ENCODE measurements at places on chromosomes 6 and 20.

GRCh38 chr20:49377326-49377725 lies 99.5 kb upstream of the ZNFX1 start:
- no peak for DNase-seq

GRCh38 chr6:125831659-125832058 lies 40.9 kb downstream of the NCOA7 start:
- no peak for DNase-seq

DNA sequence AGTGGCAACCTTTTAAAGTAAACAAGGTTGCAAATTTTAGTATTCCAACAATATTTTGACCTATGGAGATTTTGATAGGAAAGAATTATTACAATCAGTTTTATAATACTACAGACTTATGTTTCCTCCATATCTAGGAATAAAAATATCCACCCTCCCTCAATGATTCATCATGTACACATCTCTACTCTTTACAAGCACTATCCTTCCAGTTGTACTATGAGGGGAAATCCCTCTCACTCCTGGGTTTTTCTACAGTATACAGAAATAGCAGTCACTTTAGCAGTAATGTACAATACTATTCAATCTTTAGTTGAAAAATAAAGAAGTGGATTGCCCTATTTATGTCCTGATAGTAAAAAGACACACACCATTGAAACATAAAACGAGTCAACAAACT lies 46.3 kb upstream of the SCML4 start:
- no peak for DNase-seq

DNA sequence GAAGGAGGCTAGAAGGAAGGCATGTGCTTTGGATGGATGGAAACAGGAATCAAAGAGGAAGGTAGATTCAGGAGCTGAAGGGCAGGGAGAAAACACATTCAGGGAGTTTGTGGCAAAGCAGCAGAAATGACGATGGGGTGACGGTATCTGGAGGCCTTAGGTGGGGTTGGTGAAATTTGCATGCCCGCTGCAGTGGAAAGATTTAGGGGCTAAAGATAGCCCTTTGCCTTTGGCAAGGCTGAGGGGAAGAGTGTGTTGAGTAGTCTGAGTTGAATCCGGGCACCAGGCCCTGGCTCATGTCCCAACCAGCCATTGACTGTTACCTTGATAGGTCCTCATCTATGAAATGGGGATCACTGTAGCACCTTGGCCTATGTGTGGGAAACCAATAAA lies 1.3 kb downstream of the GZF1 start:
- no peak for DNase-seq

- DNase-seq: no peak
Observed at GRCh38 chr6:10373642-10374359, 41.1 kb downstream of the TFAP2A start.

DNA sequence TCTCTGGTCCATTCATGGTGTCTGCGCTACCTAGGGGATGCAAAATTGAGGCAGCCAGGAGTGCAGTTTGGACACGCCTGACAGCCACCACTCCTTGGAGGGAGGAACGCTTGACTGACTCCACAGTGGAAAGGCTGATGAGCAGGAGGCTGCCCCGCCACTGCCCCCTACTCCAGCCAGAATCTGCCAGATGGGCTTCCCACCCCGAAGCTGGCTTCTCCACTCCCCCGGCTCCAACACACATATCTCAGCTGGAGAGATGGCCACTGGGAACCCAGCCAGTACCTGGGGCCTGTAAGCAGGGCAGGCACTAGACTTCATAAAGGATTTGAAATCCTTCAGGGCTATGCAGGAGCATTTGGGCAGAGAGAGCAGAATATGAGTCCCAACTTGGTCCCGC lies 51.4 kb upstream of the BLCAP start:
- DNase-seq: no peak

DNA sequence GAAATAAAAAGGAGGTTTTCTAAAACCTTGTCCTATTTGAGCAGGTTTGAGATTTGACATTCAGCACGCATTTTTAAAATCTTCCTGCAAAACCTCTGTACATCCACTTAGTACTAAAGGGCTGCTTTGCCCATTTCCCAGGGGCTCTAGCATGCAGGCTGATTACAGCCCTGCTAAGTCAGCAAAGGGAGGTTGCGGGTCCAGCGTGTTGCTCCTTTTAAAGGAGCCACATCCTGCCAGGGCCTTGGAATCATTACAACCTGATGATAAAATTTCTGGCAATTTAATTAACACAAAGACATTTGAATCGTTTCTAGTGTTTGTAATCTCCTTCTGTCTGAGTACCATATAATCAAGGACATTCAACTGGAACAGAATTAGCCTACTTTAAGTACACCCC lies 455.1 kb upstream of the CITED2 start:
- no peak for DNase-seq

- no peak for DNase-seq
Observed at GRCh38 chr6:12967686-12968085, 251.1 kb downstream of the PHACTR1 start.

DNA sequence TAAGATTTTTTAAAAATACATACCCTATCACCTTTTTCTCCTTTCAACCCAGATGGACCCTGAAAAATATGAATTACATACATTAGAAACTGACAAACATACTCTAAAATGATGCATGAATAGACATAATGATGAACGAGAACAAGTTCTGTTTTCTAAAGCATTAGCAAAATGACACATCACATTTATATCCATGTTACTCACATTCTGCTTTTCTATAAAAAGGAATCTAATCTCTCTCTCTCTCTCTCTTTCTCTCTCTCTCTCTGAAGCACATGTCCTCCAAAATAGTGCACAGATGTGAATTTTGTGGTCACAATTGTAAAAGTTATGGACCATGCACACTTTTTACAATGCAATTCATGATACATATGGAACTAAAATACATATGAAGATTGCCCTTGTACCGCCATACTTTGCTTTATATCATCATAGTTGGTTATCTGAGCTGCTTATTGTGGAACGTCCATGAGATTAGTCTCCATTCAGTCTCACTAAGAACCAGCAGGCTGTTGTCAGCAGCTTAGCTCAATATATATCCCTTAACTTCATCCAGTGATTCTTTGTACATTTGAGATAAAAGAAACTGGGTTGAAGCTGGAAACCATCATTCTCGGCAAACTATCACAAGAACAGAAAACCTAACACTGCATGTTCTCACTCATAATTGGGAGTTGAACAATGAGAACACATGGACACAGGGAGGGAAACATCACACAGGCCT lies 114.2 kb downstream of the COL12A1 start:
- no peak for DNase-seq

DNA sequence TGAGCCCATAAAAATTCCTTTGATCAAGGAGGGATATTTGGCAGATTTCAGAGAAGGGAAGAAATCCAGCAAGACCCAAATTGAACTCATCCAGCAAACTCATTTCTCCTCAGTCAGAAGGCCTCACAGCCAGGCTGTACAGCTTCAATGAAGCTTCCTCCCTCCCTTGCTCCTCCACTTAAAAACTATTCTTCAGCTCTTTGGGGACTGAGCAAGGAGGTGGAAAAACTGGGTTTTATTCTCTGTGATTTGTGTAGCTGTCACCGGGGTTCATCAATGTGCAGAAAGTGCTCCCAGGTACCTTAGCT lies 158.7 kb upstream of the ZNF184 start:
- DNase-seq: no peak

DNA sequence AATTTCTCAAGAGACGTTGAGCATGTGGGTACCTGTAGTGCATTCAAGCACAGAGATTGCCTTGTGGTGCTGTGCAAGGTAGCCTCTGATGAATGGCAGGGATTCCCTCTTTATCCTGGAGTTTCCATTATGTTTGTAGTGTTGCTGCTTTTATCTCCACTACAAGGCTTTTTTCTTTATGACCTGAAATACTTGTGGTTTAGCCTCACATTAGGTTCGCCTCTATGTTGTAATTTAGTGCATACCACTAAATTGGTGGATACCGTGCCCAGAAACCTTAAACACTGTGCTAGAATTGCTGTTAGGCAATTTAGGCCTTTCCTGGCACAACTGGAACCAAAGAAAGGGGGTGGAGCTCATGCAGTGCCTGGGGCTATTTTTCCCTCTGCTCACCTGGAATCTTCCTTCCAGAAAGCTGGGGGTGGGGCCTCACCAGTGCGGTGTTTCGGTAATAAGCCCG lies 76.8 kb downstream of the NCOA7 start:
- DNase-seq: no peak

GRCh38 chr20:24934101-24934661 lies 14.9 kb upstream of the CST7 start:
- no peak for DNase-seq

- no peak for DNase-seq
Observed at GRCh38 chr20:35920523-35920922, 33.8 kb downstream of the SCAND1 start.

DNA sequence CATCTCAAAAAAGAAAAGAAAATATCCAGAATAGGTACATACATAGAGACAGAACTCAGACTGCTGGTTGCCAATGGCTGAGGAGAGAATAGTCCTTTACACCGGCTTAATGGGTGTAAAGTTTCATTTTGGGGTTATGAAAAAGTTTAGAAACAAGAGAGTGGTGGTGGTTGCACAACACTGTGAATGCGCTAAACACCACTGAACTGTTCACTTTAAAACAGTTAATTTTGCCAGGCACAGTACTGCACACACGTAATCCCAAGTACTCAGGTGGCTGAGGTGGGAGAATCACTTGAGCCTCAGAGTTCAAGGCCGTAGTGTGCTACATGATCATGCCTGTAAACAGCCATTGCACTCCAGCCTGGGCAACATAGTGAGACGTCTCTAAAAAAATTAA lies 7.6 kb downstream of the ILRUN start:
- no peak for DNase-seq

DNA sequence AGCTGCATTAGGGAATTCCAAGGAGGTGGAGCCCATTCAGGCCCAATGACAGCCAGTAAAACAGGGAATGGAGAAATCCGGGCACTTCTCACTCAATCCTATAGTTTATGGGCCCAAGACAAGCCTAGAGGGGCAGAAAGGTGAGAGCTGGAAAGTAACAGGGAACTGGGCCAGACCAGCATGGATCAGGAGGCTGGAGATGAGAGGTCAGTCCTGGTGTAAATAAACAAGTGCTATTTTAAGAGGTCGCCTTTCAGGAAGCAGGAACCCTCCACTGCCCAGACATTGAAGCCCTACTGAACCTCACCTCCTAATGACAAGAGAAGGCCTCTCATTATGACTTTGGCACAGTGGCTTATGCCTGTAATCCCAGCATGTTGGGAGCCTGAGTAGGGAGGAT lies 57.2 kb upstream of the TGM3 start:
- no peak for DNase-seq

DNA sequence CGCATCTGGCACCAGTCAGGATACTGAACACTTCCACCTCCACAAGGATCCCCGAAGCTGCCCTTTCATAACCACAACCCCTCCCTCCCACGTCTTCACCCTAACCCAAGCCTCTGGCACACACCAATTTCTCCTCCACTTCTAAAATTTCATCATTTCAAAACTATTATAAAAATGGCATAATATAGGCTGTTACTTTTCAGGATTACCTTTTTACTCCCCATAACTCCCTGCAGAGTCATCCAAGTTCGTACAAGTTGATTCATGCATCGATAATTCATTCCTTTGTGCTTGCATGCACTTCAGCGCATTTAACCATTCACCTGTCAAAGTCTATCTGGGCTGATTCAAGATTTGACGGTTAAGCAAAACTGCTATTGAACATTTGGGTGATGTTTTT lies 30.6 kb upstream of the LY86 start:
- no peak for DNase-seq

- no peak for DNase-seq
Observed at GRCh38 chr6:120816794-120817193, 517.5 kb downstream of the TBC1D32 start.

DNA sequence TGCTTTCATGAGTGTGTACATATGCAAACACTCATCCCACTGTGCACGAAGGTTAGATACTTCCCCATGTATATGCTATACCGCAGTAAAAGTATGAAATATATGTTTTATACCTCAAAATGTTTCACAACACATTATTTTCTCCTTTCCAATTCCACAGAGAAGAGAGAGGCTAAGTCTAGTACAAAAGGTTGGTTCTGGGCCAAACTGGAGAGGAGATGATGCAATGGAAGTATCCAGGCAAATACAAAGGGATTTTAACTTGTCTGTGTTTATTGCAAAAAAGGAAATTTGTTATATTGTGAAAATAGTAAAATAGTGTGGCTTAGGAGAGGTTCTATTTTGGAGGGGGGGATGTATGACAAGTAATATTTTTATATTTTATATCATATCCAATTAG lies 112.6 kb downstream of the PLCB1 start:
- DNase-seq: no peak

- no peak for DNase-seq
Observed at GRCh38 chr6:2566048-2566447, 184.7 kb downstream of the MYLK4 start.

- DNase-seq: no peak
Observed at GRCh38 chr6:39527792-39528564, 197.2 kb downstream of the KIF6 start.

GRCh38 chr6:100617633-100618350 lies 153.1 kb upstream of the SIM1 start:
- DNase-seq: no peak

- no peak for DNase-seq
Observed at GRCh38 chr6:99739526-99739925, 132.9 kb downstream of the PRDM13 start.

DNA sequence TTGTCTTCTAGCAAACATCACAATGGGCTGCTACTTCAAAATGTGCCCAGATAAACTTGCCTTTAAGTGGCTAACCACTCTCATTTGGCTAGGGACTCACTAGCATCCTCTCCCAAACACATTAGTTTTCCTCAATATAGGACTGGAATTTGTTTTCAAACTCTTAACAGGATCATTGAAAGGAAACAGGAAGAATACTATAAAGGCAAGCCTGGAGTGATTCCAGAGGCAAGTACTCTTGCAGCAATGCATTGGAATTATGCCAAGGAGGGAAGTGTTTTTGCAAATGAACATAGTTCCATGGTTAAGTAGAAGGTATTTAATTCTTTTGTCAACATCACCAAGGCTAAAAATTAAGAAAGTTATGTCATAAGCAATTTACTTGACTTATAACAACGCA lies 12.2 kb downstream of the EPHA7 start:
- DNase-seq: no peak

DNA sequence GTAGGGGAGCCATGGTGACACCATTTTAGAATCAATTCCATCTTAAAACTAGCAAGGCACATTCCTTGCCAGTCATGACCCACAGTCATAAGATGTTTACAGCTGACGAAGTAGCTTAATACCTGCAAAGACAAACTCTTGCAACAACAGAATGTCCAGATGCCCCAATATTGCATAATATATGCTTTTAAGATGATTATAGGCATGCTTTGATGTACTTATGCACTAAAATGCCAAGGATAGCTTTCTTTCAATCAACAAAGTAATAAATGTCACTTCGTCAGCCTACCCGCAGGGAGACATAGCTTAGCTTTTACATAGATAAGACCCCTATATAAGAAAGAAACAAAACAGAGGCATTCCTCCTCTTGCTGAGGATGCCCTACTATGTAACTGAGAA lies 26.7 kb downstream of the ACSS1 start:
- DNase-seq: no peak

- DNase-seq: no peak
Observed at GRCh38 chr20:53960579-53961272, 109.7 kb downstream of the BCAS1 start.

- no peak for DNase-seq
Observed at GRCh38 chr20:43529051-43529450, 21.6 kb downstream of the L3MBTL1 start.
